Activated CD4-positive, alpha-beta T cell treated with anti-CD3 and anti-CD28 coated beads for 24 hours (primary cell): ENCODE measurements at places on chromosomes 16 and 17.

GRCh38 chr17:3691617-3692067, 4.3 kb downstream of the P2RX5 start:
- DNase-seq = no peak

- DNase-seq = no peak
These were observed 13.4 kb downstream of the RBBP6 start for GRCh38 chr16:24552705-24553246.

- DNase-seq = no peak
These were observed 116.5 kb downstream of the ADCY9 start for GRCh38 chr16:3999479-4000325.

- no peak for DNase-seq
These were observed 57.6 kb downstream of the PRMT7 start for GRCh38 chr16:68368301-68368888.

GRCh38 chr16:6961704-6962103, 370.9 kb upstream of the RBFOX1 start:
- DNase-seq = no peak

- DNase-seq = no peak
These were observed 15.7 kb downstream of the HYDIN start for GRCh38 chr16:71214746-71215381.

DNA sequence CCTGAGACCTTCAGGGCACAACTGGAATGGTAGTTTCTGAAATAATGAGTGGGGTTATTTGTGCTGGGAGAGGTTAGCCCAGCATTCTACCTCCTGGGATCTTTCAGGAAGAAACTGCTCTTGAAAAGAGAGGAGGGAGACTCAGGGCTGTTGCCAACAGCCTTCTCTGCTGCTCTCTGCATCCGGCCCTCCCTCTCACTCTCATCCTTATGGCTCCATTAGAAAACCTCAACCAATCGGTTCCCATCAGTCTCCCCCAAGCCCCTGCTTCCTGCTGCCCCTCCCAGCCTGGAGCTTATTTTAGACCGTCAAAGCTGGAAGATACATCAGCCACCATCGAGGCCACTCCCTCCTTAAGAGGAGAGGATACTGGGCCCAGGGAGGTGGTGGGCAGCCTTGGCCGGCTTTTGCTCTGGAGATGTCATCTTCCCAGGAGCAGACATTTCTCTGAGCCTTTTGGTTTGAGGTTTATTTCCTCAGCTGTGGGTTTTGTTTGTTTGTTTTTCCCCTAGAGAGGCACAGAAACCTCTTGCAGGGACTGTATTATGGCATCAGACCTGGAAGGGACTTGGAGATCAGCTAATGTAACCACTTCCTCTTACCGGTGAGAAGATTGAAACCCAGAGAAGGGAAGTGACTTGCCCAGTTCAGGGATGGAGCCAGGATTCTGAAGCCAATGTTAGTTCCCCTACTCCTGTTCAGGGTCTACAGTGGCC, 2.7 kb downstream of the MPRIP start:
- DNase-seq = no peak

- no peak for DNase-seq
These were observed 29.9 kb upstream of the OR1G1 start for GRCh38 chr17:3157218-3157617.

GRCh38 chr17:15966879-15967248, 21.9 kb downstream of the ADORA2B start:
- DNase-seq = no peak

DNA sequence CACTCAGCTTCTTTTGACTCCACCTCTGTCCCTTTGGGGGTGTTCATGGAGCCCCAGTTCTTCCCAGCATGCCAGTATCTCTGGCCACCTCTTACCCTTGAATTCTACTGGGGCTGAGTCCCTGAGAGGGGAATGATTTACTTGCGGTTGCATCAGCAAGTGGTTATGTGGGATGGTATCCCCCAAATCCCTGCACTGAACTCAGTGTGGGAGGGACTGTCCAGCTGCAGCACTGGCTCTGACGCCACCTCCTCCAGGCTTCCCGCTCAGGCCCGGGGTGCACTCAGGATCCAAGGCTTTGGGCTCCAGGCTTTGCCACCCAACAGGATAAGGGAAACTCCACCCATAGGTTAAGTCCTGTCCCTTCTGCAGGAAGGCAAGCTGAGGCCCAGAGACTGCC, 21.1 kb upstream of the BRD7 start:
- no peak for DNase-seq

GRCh38 chr17:68776451-68776850, 175.3 kb upstream of the FAM20A start:
- DNase-seq = no peak

DNA sequence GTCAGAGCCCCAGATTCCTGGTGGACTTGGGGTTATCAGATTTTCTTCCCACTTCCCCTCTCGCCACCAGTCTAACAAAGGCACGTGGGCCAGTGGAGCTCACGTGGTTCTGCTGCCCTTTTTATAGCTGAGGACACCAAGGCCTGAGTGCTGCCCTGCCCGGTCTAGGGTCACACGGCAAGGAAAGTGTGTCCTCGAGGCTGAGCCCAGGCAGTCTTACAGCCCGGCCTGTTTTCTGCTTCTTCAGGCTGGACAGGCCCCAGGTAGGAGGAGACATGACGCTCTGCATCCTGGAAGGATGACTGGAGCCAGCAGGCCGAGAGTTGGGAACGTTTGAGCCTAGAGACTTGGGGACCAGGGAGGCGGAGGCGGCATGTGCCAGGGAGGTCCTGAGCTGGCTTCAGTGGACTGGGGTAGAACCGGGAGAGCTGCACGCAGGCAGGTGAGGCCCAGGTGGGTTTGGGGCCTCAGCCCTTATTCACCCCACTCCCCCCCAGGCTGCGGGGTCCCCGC, 3.5 kb downstream of the CTRB1 start:
- DNase-seq = no peak

DNA sequence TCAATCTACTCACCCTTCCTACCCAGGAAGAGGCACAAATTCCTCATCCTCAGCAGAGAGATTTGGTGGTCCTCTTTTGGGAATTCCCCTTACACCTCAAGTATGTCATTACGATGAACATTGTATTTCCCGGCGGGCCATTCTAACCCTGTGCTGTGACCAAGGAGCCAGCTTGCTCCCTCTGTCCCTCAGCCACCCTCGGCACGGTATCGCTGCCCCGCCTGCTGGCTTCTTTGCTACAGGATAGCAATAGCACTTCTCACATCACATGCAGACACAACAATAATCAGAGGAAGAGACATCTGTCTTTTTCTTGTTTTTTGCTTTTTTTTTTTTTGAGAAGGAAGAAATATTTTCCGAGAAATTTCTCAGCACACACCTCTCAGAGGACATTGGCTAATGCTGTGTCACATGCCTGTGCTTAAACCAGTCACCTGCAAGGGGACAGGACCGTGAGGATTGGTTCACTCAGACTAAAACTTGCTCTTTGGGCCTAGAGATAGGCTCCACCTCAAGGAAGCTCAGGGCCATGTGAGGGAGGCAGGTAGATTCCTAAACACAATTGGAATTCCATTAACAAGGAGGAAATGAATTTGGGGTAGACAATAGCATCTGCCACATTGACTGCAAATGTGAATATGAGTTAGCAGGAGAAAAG, 41.2 kb downstream of the TMC5 start:
- no peak for DNase-seq

DNA sequence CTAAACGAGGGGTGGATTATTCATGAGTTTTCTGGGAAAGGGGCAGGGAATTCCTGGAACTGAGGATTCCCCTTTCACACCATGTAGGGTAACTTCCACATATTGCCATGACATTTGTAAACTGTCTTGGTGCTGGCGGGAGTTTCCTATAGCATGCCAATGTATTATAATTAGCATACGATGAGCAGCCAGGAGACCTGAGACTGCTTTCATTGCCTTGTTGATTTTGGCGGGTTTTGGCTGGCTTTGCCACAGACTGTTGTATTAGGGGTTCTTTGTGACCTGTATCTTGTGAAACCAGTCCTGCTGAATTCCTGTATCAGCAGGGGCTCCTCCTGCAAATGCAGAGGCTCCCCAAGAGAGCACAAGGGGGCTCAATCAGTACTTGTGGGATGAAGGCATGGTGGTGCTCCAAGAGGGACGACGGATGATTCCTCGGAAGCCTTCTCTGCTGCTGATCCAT, 104.4 kb upstream of the CACNG5 start:
- DNase-seq = no peak

DNA sequence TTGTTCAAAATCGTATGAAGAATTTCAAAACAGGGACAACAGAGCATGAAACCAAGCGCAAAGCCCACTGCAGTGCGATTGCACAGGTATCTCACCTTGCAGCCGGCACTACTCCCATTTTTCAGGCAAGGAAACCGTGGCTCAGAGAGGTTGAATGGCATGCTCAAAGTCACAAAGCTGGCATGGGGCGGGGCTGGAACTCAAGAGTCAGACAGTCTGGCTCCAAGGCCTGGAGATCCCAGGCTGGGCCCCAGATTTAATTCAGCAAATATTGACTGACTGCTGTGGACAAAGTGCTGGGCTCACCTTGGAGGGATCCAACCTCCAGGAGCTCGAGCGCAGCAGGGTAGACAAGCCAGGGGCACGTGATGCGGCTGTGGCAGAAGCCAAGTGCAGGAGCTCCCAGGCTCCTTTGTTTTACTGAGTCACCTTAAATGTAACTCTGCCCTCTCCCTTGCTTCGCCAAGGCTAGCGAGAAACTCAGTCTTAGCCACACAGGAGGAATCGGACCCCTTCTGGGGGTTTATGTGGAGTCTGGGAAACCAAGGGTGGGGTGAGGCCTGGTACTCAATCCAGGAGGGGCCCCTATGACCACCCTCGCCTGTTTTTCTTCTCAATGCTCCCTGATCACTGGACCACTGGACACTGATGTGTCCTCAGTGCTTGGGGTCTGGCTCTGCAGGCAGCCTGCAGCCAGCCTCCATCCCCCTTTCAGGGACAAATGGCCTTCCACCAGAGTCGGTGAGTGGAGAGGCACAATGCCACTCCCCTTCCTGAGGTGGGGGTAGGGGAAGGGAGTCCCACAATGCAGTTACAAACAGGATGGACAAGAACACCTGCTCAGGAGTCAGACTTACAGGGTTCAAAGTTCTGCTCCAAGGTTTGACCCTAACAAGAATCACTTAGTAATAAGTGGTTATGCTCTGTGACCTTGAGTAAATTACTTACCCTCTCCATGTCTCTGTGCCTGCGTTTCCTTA, 3.9 kb upstream of the SPATA20 start:
- DNase-seq = no peak

GRCh38 chr17:4959261-4959965, 8.2 kb downstream of the SPAG7 start:
- no peak for DNase-seq

DNA sequence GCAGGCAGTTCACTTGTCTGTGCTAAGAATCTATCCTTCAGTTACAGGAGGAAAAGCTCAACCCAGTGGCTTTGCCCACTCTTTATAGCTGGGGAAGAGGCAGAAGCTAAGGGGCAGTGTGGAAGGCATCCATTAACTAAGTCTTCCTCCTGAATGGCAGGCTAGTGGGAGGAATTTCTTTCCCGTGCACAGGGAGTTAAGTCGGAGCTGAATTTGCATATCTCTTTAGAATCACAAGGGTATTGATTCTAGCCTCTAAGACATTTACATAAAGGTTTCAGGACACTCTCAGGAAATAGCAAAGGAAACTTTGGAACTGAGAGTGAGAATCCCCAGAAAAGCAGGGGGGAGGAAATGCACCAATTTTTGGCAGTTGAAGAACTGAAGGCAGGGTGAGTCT, 245.6 kb downstream of the CA10 start:
- no peak for DNase-seq

- no peak for DNase-seq
These were observed 202.1 kb upstream of the PSMD7 start for GRCh38 chr16:74094514-74094913.

GRCh38 chr16:1223355-1224214, 1.5 kb downstream of the TPSG1 start:
- no peak for DNase-seq

GRCh38 chr17:51097708-51098446, 22.8 kb downstream of the SPAG9 start:
- DNase-seq = no peak

DNA sequence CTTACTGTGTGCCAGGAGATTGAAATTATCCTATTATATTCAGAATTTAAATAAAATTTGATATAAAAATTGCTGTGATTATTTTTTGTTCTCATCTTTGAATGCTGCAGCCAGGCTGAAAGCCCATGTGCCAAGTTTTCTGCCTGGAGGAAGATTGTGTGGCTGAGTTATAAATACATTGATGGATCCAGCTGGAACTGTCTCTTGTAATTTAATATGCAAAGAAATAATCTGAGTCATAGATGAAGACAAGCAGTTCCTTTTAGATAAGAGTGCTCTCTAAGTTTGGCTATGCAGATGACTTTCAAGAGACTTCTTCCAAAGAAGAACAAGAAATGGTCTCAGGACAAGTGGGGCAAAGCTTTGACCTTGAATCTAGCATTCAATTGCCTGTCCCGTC, 871.0 kb downstream of the CDH11 start:
- no peak for DNase-seq

GRCh38 chr17:33002246-33002645, 10.6 kb downstream of the SPACA3 start:
- no peak for DNase-seq

DNA sequence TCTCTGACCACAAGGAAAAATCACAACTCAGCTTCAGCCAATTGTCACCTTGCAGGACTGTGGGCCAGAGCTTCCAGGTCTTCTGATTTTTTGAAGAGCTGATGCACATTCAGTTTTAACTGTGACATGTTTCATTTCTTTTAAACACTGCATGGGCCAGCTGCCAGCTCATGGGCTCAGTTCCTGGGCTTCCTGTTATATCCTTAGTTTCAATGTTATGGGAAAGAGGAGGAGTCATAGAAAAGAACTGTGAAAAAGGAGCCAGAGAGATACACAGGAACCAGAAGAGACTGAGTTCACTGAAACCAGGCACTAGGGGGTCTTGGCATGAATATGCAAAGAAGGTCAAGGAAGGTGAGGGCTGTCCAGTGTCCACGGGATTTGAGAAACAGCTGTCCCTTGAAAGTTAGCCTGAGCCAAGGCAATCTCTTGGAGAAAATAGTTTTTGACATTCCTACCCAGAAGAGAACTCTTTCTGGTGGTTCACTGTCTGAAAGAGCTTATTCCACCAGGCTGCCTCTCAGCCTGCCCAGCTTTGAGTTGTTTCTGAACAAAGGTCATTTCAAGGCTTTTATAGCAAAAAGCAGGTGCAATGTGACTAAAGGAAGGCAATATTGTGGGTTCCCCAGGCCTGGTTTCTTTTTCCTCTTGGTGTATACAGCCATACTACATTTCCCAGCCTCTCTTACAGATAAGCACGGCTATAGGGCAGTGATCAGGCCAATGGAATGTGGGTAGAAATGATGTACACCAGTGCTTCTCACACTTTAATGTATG, 10.5 kb downstream of the PDILT start:
- DNase-seq = no peak

- no peak for DNase-seq
These were observed 35.2 kb downstream of the MPHOSPH6 start for GRCh38 chr16:82134846-82135245.
